ENCODE measurements at places on chromosomes 1 and 21.
A peak's percentile ranks its signal among the peaks of the same experiment; 100 is the strongest.

DNA sequence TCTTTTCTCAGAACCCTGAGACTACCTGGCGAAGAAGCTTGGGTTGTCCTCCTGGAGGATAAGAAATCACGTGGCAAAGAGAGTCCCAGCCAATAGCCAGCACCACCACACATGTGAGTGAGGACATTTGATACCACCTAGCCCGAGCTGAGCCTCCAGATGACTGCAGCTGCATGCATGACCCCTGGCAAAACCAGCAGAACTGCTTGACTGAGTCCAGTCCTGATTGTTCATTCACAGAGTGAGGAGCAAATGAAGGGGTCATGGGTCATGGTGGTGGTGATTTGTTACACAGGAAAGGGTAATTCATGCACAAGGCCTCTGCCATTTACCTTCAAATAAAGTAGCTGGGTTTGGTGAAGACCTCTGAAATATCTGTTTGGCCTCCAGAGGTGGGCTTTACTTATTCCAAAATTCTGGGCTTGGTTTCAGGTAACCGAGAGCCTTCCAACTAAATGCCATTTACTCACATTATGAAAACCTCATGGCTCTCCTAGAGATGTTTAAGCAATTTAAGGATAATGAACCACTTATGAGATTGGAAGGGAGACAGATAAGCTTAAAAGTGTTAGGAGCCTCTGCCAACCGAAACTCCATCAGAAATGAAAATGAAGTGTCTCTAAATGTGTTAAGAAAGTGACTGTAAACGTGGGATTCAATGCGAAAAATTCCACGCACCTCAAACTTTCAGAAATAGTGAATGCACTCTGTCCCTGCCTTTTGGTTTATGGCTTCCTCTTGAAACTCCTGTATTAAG lies 163.3 kb downstream of the SLC35F3 start:
- peak; percentile 8 for DNase-seq

DNA sequence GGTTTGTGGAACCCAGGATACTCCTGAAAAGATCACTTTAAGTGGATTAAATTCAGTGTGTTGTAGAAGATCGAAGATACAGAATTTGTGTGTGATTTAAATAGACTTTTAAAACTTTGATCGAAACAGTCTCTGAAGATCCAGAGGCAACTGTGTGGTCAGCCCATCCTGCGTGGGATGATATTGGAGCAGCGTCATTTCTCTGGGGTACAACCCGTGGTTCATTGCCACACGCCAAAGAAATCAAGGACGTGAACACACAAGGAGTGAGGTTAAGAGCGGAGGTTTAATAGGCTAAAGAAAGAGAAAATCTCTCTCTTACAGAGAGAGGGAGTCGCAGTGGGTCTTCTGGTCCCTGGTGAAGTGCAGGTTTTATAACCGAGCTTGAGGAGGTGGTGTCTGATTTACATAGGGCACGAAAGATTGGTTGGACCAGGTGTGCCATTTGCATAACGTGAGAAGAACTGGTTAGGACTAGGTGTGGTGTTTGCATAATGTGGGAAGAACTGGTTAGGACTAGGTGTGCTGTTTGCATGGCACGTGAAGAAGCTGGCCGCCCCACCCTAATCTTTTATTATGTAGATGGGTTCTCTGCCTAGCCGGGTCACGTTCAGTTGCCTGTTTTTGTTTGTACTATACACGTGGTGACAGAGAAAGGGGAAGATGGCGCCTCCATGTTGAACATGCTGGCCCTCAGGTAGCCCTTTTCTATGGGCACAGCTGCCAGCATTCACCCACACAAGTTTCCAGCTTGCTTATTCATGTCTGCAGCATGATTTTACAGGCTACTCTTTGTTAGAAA lies 82.3 kb downstream of the ADSS2 start:
- DNase-seq = no peak

DNA sequence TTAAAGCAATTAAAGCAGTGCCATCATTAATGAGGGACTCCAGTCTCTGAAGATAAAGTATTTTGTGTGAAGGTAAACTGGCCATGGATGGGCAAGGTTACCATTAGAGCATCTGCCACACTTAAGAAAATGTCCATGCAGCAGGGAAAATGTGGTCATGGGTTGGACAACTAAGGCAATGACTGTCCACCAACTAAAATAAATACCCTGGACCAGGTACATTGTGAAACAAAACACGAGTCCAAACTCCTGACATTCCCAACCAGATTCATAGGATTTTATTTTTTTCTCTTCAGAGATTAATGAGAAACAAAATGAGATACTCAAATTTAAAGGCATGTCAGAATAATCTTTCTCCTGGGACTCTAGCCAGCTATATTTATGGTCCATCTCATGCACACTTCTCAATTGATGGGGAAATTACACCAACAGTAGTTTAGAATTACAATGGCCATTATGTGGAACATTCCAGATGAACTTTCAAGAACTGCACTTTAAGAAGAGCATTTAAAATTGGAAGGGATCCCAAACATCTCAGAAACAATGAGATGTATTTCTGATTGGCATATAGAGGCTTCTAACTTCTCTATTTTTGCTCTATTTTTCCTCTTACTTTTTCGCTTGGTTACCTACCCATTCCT lies 8.1 kb downstream of the GBP7 start:
- no peak for DNase-seq

DNA sequence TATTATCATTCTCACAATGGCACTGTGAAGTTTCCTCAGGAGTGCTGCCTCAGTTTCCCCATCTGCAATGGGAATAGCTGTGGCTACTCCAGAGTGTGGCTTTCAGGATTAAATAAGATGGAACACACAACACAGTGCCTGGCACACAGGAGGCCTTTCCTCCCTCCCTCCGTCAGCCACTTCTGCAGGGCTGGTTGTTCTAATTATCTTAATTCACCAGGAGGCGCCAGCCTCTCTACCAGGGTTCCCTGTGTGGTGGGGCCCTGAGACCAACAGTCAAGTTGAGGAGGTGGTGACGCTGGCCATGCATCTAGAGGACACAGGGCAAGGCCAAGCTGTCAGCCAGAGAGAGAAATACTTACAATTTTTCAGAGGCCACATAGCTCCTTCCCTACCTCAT lies 6.3 kb upstream of the FOXO6 start:
- DNase-seq = no peak

- DNase-seq = no peak
Observed at GRCh38 chr1:201591981-201592380, 53.1 kb downstream of the NAV1 start.

GRCh38 chr1:16321176-16321867 lies 31.0 kb downstream of the FBXO42 start:
- no peak for DNase-seq

GRCh38 chr1:22635436-22635835 lies 992 bp upstream of the C1QA start:
- no peak for DNase-seq

GRCh38 chr1:220219865-220220698 lies 52.2 kb downstream of the RAB3GAP2 start:
- no peak for DNase-seq

- DNase-seq = peak; percentile 55
Observed at GRCh38 chr1:211327346-211327921, 801 bp downstream of the TRAF5 start.

- no peak for DNase-seq
Observed at GRCh38 chr1:200073286-200073637, 45.8 kb downstream of the NR5A2 start.

DNA sequence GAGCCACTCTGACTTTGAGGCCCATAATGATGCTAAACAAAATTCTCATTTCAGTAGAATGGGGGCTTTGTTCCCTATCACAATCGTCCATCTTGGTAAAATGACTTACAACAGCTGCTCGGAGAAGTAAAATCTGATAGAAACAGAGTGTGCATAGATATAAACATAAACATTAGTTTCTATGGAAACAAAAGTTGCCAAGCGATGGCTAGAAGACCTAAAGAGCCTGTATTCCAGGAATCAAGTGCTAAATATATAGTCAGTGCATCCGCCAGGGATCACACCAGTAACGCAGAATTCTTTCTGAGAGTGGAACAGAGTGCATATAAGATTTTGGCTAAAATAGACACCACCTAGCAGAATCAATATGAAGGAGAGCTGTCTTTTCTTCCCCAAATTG lies 91.2 kb upstream of the KAZN start:
- DNase-seq = peak; percentile 41

DNA sequence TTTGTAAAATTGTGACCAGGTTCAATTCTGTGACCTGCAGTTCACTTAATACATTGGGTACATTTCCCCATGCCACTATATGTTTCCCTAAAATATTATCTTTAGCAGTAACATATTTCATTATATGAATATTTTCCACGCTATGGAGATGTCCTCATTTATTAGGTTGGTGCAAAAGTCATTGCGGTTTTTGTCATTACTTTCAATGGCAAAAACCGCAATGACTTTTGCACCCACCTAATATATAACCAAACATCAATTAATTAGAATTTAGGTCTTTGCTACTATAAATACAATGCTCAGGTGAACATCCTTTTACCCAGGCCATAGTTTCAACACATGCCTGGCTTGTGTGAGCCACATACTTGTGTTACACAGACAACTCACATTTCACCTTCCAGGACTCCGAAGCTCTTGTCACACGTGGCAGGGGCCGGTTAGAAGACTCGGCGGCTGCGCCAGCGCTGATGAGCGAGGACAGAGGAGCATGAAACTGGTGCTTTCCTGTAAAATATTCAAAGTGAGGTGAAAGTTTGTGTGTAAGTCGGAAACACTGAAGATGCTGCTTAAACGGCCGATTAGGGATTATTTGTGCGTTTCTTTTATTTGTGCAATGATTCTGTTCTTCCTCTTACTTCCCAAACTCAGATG lies 215.5 kb downstream of the KIF26B start:
- no peak for DNase-seq

- no peak for DNase-seq
Observed at GRCh38 chr21:37792046-37792445, 124.2 kb downstream of the KCNJ6 start.

DNA sequence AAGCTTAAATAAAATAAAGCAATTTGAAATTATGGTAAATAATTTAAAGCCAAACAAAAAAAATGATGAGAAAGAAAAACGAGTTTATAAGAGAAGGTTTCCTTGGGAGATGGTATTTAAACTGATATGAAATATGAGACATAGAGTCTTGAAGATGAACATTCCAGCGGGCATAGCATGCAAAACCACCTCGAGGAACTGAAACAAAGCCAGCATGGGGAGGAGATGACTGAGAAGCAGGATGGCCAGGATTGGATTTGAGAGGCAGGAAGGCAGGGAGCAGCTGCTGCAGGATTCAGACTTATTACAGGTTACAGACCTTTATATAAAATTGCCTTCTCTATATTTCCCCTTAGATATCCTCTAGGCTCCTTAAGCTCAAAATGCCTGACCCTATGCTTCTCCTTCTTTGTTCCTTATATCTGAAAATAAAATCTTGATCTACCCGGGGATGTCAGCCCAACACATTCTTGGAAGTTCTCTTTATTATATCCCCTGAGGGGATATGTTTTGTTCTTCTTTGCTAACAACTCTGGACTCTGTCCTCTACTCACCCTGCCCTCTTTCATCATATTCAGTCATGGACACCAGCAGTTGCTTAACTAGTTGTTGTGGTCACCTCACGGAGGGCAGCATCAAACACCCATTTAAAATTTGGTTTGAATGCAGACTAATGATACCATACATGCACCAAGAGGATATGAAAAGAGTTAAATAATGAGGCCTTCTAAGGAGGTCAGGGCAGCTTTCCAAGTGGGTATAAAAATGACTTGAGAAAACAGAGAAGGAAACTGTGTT lies 719.1 kb upstream of the B3GALT2 start:
- DNase-seq = no peak

DNA sequence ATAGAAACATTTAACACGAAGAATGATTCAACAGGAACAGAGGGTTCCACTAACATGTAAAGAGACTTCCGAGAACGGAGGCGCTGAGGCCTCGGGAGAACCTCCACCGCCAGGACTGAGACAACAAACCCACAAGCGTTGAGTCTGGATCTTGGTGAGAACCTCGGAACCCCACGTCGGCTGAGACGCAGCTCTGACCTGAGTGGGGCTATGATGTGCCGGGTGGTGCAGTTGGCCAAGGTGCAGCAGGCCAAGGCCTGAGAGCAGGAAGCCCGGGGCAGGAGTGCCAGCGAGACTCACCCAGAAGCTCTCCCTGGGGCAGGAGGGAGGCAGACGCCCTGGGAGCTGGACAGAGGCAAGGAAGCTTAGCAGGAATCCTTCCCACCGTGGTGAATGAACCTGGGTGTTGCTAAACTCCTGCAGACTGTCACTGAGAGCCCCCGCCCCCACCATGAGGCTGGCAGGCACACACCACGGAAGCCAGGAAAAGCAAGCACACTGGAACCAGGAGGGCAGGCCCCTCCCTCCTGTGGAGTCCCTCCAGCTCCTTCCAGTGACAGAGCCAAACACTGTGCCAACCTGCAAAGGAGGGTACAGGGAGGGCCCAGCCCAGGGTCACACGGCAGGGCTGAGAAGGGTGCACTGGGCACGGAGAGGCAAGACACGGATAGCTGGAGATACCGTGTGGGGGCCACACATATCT lies 34.8 kb downstream of the WDR4 start:
- no peak for DNase-seq

DNA sequence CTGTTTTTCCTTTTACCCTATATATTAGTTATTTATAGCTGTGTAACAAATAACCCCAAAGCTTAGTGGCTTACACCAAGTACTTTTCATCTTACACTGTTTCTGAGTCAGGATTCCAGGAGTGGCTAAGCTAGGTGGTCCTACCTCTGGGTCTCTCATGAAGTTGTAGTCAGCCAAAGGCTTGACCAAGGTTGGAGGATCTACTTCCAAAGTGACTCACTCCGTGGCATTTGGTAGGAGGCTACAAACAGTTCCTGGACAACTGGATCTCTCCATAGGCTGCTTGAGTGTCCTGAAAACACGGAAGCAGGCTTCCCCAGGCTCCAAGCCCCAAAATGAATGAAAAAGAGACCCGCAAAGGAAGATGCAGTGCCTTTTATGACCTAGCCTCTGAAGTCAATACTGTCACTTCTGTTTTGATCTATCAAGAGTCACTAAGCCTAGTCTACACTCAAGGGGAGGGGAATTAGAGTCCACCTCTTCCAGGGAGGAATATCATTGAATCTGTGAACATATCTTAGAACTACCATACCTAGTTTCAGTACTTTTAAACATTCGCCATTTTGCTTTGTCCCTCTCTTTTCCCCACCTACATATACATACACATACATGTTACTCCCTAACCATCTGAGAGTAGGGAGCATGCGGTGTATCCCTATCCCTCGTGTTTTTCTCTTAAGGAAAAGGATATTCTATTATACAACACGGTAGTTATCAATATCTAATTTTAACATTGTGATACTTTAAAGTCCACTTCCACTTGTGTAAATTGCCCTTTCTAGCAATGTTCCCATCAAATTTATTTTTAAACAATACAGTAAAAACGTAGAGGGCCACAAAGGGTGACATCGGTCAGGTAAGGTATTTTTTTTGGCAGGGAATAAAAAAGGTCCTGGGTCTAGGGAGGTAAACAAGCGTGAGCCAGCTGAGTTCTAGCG lies 67.2 kb downstream of the SLC35A3 start:
- peak; percentile 22 for DNase-seq

GRCh38 chr1:169326261-169326955 lies 41.2 kb downstream of the NME7 start:
- no peak for DNase-seq

DNA sequence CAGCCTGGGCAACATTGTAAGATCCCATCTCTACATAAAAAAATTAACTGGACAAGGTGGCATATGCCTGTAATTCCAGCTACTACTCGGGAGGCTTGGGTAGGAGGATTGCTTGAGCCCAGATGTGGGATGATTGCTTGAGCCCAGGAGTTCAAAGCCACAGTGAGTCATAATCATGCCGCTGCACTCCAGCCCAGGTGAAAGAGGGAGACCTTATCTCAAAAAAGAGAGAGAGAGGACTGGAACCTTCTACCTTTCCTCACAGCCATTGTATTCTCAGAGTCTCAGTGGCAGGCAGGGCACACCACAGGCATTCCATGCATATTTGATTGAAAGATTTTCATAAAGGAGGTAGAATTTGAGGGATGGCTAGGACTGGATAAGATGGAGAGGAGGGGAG lies 78.4 kb downstream of the KIF14 start:
- DNase-seq = no peak
